Natural killer cell treated with Interleukin-12 subunit alpha and Interleukin-12 subunit beta and Interleukin-15 and Interleukin-18, amount 100 ng/mL, for 72 hours (primary cell): ENCODE measurements at places on chromosomes 13 and 19. TPM values are rescaled to one million over a fixed set of nuclear protein-coding genes. Genes with fewer than 3 reads are reported as not detected.

SIGLEC8 gene
- not detected for total RNA-seq

RDH8 gene
- total RNA-seq, result not detected

DENND1C gene
- 73.6 TPM for total RNA-seq

NCCRP1 gene
- total RNA-seq, result not detected

MICOS13 gene
- 41.4 TPM for total RNA-seq

FLT3LG gene
- total RNA-seq, result 80.4 TPM

TPTE2 gene
- total RNA-seq, result not detected

C19orf73 gene
- total RNA-seq, result 0.95 TPM

THOP1 gene
- total RNA-seq, result 224 TPM

PSG11 gene
- not detected for total RNA-seq

PRODH2 gene
- total RNA-seq, result not detected
